ENCODE measurements at places on chromosomes 6 and 20.

GRCh38 chr6:153941768-153942167 lies 97.3 kb upstream of the OPRM1 start:
- DNase-seq = no peak

DNA sequence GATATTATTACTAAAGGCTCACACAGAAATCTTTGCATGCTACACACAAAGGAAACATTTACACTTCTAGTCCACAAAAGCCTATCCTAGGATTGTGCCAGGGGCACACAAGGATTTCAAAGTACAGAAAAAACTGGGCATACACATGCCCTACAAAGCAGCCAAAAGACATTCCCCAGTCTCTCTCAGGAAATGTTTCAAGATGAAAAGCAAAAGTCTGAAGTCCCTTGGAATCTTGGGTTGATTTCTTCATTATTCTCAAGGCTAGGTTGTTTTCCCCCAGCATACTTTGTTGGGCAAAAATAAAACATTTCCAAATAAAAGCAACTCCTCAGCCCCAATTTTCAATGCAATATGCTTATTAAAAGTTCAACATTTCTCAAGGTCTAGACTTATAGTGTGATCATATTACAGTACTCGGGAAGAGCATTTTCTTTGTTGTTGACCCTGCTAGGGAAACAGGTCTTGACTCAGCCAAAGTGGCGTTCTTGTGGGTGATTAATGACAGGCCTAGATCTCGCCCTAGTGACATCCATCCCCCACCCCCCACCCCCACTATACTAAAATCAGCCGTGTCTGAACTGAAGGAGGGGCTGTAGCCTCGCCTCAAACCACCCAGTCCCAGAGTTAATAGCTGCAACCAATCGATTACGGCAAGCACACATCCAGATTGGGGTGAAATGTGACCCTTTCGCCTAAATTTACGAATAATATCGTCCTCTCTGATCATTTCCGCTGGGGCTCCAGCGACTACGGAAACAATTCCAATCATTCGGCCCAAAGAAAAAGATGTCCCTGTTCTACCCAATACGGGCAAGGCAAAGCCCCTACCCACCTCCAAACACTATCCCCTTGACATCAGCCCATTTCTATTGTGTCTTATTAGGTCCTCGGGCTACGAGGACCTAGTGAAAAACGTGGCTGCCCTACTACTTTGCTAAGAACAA lies 1.4 kb downstream of the AKIRIN2 start:
- DNase-seq = peak; percentile 88

- no peak for DNase-seq
These were observed 1.4 kb downstream of the PREP start for GRCh38 chr6:105401247-105402089.

DNA sequence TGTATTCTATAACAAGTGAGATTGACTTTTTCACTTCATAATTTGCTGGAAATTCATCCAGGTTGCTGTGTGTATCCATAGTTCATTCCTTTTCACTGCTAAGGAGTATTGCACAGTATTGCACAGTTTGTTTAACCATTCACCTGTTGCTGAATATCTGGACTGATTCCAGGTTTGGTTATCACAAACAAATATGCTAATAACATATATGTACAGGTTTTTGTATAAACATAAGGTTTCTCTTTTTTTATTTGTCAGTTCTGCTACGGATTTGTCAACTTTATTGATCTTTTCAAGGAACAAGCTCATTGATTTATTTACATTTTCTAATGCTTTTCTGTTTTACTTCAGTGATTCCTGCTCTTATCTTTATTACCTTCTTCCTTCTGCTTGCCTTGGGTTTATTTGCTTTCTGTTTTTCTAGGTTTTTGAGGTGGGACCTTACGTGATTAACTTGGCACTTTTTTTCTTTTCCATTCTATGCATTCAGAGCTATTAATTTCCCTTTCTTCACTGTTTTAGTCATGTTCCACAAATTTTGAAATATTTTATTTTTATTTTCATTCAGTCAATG lies 117.0 kb upstream of the OGFRL1 start:
- no peak for DNase-seq

DNA sequence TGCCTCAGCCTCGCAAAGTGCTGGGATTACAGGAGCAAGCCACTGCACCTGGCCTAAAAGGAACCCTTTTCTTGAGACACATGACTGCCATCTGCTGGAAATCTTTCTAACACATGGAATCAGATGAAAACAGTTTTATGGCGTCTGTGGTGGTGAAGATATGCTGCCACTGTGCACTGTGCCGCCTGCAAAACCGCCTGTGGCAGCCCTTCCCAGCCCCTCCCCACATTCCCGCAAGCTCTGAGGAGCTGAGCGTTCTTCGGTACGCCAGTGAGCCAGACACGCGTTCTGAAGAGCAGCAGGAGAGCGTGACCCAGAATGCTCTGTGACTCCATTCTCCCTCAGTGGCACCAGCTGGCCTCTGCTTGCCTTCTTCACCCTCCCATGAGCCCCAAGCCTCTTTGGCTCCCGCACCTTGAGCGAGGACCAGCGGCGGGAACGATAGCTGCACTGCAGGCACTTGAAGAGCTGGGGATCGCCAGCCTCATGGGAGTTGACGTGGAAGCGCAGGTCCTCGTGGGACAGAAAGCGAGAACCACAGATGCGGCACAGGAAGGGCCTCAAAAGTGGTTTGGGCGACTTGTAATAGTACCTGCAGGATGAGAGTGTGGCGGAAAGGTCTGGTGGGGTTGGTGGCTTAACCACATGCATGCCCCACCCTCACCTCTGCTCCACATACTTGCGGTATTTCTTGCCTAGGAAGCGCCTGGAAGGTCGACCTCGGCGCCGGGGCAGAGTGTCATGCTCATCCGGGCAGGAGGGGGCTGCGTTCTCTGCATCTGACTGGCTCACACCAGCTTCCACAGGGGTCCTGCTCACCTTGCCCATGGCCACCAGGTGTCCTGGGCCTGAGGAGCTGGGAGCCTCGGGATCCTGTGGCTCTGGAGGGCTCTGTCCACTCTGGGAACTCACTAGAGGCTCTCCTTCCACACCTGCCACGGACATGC lies 8.7 kb downstream of the ZNF335 start:
- peak; percentile 66 for DNase-seq

DNA sequence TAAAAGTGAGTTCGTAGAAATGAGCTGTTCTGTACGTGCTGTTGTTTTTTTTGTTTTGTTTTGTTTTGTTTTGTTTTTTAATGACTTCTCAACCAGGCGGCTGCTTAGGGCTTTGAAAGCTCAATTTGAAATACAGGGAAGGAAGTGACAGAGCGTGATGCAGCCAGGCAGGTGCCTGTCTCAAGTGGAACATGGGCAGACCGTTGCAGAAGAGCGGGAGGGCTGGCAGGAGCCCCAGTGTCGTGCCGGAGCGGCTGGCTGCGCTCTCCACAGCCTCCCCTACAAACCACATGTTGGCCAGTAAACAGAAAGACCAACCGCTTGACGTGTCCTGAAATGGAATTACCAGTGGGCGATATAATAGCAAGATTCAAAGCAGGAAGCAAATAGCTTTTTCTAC lies 164.9 kb upstream of the RREB1 start:
- peak; percentile 70 for DNase-seq

- no peak for DNase-seq
These were observed 148.7 kb downstream of the DOK5 start for GRCh38 chr20:54623991-54624569.

DNA sequence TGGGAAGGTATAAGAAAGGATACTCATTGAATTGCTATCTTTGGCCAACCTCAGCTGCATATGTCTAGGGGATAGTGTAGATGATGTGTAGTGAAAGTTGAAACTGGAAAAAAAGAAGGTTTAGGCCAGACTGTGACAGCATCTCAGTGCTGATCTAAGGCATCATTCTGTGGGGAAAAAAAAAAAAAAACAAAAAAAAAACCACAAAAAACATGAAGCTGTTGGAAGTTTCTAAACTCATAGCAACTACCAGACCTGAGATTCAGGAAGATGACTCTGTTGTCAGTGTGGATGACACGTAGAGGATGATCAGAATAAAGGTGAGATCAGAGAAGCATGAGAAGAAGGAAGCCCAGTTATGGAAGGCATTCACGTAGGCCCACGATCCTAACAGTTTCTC lies 100.8 kb upstream of the CNKSR3 start:
- no peak for DNase-seq

DNA sequence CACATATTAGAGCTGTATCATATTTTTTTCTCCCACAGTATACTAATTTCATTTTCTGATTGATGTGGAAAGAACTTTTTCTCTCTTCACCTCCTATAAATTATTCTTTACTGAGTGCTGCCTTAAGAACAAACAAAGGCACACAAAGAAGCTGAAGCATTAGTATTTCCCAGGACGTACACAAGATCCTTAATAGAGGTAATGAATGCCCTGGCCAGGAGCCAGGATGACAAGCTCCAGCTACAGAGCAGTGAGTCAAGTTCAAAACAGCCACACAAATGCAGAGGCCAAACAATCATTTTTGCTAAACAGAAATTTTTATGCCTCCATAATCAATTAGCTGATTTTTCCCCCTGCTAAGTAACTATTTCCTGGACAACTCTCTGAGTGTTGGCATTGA lies 639.6 kb downstream of the EPHA7 start:
- peak; percentile 1 for DNase-seq

DNA sequence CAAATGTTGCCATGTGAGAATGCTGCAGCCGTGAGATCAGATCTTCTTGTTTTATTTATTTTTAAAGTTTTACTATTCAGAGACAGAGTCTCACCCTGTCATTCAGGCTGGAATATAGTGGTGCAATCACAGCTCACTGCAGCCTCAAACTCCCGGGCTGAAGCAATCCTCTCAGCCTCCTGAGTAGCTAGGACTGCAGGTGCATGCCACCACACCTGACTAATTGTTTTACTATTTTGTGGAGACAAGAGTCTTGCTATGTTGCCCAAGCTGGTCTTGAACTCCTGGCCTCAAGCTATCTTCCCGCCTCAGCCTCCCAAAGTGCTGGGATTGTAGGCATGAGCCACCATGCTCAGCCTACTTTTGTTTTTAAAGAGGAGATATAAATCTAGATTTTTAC lies 22.5 kb upstream of the SSR1 start:
- no peak for DNase-seq

DNA sequence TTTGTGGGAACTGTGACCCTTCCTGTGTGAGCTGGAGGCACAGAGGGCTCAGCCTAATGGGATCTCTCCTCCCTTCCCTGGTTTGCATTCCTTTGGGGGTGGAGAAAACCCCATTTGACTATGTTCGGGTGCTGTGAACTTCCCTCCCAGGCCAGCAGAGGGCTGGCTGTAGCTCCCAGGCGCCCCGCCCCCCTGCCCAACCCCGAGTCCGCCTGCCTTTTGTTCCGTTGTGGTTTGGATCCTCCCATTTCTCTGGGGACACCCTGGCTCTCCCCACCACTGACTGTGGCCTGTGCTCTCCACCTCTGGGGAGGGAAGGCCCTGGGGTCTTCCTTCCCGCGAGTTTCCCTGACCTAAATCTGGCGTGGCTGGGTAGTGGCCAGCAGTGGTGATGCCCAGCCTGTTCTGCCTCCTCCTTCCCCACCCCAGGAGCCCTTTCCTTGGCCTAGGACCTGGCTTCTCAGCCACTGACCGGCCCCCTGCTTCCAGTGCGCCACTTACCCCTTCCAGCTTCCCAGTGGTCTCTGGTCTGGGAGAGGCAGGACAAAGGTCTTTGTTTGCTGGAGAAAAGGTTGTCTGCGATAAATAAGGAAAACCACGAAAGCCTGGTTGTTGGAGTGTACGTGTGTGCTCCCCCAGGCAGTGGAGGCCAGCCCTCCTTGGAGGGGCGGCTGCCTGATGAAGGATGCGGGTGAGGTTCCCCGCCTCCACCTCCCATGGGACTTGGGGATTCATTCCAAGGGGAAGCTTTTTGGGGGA lies 4.9 kb downstream of the VEGFA start:
- peak; percentile 63 for DNase-seq

- DNase-seq = no peak
These were observed 47.1 kb upstream of the FOXP4 start for GRCh38 chr6:41498968-41499599.

- peak; percentile 72 for DNase-seq
These were observed 24.4 kb downstream of the FOXQ1 start for GRCh38 chr6:1336246-1336843.

- peak; percentile 99 for DNase-seq
These were observed 133.8 kb upstream of the CCN2 start for GRCh38 chr6:132084811-132085509.

DNA sequence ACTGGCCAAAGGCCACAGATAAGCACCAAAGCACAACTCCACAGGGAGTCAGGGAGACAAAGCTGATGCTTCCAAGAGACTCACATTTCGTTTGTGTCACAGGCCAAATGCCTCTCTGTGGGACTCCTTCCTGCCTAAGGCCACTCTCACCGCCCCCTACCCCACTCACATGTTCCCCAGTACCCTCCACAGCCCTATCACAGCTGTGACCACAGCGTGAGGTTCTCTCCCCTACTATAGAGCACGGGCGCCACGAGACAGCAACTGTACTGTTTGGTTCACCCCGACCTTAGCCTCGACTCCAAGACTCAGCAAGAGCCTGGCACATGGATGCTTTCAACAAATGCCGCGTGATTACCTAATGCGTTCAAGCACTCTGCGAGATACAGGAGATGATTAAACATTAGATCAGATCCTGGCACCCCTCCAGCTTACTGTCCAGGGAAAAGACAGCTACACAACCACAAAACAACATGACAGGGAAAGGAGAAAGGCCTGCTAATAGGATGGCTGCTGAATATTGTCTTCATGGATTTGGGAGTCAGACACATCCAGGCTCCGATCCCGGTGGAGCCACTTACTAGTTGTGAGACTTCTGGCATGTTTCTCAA lies 105.5 kb downstream of the AGPAT4 start:
- peak; percentile 99 for DNase-seq

DNA sequence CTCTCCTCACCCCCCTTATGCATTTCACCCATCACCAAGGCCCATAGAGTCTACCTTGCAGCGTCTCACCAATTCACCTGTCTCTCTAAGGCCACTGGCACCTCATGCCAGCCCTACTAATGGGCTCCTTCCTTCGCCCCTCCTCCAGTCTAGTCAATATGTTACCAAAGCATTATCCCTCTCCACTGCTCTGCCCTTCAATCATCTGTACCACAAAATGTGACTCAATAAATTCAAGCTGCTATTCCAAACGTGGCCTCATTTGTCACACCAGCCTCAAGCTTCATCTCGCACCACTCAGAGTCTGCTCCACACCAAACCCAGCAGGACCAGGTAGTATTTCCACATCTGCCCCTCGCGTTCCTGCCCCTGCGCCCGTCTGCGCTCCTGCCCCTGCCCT lies 21.8 kb upstream of the RPS6KA2 start:
- DNase-seq = no peak

GRCh38 chr6:158388727-158389126 lies 76.5 kb downstream of the TULP4 start:
- no peak for DNase-seq

Measured in M059J (cell line).